ENCODE measurements at places on chromosomes 13 and 19.

DNA sequence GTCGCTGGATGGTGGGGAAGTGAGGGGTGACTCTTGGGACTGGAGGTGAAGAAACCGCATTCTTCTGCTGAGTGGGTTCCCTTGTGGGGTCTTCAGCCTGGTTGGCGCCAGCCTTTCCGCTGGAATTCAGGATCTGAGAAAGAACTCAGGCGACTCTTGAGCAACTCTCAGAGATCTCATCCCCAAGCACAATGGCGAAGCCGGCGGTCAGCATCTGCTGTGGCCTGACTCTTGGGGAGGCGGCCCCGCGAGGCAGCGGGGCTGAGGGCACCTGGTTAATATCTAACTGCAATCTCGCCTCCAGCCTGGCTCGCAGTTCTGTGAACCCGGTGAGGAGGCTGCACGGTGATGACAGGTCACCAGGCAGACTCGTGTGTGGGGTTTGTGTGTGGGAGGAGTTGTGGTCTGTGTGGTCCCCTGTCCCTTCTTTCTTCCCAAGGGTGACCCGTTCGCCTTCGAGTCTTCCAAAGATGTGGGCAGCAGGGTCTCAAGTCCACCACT lies 883 bp downstream of the ZNF441 start:
- peak; percentile 31 for DNase-seq

DNA sequence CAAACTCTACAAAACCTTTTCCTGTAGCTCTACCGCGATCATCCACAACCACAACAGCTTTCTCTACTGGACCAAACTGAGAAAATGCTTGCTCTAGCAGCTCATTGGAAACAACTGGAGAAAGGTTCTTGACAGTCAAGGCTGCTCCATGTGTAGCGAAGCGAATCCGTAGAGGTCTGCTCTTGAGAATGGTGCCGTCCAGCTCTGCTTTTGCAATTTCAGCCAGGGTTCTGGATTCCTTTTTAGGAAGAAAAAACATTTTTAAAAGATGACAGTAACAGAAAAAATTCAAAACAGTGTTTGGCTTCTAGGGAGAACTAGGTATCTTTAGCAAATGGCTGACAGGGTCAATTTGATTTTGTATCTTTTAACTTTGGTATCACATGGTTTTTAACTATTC lies 10.4 kb downstream of the PSPC1 start:
- DNase-seq = no peak

DNA sequence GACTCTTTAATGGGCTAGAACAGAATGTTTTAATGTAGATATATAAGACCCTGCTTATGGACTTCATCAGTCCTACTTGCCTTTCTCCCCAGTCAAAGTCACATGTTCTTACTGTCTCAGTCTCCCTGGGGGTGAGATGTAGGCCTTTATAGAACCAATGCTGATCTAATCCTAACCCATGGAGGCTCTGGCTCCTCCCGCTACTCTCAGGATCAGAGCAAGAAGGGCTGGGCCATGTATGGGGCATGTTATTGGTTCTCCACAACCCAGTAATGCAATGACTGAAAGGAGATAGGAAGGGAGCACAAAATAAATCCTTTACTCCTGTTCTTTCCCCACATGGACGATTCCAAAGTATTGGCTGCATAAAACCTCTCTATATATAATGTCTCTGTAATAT lies 82.3 kb downstream of the UGGT2 start:
- DNase-seq = no peak

DNA sequence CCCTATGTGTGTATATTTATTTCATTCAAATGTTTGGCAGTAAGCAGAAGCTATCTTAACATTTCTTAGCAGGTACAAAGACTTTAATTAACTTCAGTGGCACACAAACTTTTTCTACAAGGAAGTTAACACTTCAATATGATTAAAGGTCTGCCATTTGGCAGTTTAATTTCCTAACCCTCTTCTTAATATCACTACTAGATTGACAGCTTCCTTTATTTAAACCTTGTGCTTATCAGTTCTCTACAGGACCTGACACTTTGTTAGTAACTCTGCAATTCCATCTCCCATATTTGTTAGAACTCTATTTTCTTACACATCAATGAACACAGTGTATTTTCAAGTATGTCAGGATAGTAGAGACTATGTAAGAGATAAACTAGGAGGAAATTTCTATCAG lies 152.4 kb upstream of the ATXN8OS start:
- no peak for DNase-seq

- DNase-seq = no peak
These were observed 30.0 kb upstream of the NCCRP1 start for GRCh38 chr19:39166571-39167391.

DNA sequence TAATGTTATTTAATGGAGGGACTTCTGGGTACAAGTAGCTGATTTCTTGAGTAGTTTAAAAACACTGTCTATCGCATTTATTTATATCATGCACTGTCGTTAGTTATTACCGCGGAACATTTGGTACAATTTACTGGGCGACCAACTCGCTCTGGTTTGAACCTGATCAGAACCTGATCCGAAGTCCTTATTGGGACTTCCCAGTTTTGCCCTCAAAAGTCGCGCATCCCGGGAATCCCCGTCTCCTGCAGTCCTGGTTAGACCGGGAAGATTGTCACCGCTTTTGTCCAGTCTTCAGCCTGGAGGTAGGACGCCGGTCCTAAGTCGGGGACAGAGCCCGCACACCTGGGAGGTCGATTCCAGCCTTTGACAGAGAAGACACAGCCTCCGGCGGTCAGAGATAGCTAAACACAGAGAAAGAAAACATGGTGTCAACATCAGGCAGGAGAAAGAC lies 694 bp downstream of the CLN5 start:
- peak; percentile 14 for DNase-seq

DNA sequence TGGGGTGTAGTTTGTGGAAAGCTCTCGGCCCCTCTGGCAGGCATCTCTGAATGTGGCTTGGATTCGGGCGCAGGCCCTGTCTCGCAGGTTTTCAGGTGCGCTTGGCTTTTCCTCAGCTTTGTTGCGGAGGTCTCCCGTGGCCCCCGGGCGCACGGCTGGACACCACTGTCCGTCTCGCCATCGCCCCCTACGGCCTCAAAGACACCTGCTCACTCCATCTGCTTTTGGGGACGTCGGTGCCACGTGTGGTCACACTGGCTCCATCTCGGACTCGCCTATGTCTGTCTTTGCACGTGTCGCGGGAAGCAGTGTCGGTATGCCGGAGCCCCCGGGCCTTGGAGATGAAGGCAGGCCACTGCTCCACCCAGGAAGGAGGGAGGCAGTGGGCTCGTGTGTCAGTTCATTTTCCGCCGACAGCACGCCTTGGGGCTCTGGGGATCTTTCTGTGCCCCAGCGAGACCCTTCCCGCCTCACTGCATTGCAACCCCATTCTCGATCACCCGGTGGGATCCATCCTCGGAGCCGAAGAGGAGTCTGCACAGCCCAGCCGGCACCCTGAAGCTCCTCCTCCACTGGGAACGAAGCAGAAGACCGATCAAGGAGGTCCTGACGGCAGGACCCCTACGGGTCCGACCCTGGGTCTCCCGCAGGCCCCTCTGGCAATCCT lies 42.1 kb downstream of the ZNF146 start:
- no peak for DNase-seq

- peak; percentile 77 for DNase-seq
These were observed 1.9 kb downstream of the SULT2B1 start for GRCh38 chr19:48553676-48554384.

DNA sequence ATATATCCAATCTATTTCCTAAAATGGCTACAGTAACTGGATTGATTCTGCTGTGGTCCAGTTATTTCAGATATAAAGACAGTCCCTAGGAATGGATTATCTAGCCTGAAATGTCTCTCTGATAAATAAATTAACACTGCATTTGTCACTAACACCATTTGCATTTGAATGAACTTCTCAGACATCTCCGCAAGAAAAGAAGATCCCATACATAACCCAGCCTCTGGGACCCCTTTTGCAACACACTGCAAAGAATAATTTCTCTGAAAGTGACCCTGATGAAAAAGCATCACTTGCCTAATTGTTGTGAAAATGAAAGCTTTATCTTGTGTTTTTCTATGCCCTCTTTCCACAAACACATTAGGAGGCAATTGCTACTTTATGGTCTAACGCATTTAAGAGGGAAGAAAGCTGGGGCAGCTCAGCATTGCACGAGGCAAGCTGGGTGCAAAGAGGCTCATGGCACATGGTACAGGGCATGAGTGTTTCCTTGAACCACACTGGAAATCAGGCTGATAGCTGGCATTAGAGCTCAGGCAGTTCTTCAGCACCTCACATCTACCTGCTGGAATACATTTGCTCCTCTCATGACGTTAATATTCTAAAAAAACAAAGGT lies 379.9 kb downstream of the IRS2 start:
- no peak for DNase-seq
